Stimulated activated CD4-positive, alpha-beta T cell treated with anti-CD3 and anti-CD28 coated beads, Interleukin-1b, Interleukin-23, amount 100 ng/mL, for 24 hours (primary cell): ENCODE measurements at places on chromosomes 1 and 21.

GRCh38 chr21:41325138-41325912 is 8.7 kb downstream of the FAM3B start:
- no peak for DNase-seq

DNA sequence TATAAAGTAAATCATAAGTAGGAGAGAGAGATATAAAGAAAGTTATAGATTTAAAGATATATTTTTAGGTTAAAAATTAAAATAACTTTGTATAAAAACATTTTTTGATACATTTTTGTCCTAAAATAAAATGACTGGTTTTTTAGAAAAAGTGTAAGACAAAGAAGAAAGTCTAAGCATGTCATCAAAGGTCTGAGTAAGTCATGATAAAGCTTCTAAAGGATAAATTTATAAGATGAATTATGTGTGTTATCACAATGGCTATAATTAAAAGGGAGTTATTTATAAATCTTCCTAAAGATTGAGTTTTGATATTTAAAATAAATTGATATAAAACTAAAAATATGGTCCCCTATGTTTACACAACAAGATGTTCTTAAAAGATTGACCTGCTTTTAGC is 370.9 kb downstream of the PTPRU start:
- no peak for DNase-seq

- DNase-seq: no peak
Observed at GRCh38 chr1:203630697-203631096, 4.1 kb downstream of the ATP2B4 start.

GRCh38 chr1:30410153-30410851 is 313.1 kb downstream of the MATN1 start:
- DNase-seq: no peak

- DNase-seq: peak; percentile 36
Observed at GRCh38 chr1:236142253-236143103, at the start of gene GPR137B. TSS of gene GPR137B (plus strand) at chr1:236142539. CDS start at chr1:236142623, 84 bp downstream.

DNA sequence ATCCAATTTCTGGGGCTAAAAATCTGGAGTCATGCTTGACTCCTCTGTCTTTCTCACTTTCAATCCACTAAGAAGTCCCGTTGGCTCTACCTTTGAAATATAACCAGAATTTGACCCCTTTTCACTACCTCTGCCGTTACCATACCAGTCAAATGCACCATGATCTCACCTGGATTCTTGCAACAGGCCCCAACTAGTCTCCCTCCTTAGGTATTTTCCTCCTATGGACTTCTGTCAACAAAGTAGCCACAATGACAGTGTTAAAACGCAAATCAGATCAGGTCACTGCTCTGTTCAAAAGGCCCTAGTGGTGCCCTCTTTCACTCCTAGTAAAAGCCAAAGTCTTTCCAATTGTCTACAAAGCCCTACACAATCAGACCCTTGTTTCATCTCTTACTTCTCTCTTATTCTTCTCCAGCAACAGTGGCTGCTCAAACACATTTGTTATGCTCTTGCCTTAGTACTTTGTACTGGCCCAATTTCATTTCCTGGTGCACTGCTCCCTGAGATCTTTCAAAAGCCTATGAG is 35.7 kb upstream of the AGL start:
- DNase-seq: no peak

GRCh38 chr1:211259638-211260126 is 516 bp downstream of the RCOR3 start:
- DNase-seq: peak; percentile 36

GRCh38 chr1:165483412-165483811 is 38.5 kb upstream of the RXRG start:
- no peak for DNase-seq

DNA sequence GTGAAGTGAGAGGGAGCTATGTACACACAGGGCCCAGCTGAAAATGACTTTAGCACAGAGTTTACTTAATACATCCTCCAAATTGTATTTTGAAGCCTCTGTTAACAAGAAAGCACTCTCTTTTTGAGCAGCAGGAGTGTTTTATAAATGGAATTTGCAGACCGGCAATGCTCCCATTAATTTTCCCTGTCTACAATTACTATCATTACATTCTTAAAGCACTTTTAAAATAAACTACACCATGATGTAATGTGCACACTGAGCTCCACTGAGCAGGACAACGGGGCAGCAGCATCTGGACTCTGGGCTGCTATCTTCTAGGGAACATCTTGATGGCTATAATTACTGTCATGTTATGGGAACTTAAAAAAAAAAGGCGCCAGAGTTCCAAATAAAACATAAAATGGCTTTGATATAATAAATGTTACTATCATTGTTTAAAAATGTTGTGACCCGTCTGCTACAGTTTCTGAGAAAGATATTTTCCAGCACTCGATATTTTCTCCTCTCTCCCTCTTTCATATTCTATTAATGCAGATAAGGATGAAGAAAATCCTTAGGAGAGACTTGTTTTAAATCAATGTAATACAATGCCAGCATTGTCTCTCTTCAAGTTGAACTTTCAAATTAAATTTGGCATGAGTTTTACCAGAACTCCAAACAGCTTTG is 150.9 kb downstream of the HLX start:
- DNase-seq: no peak

GRCh38 chr1:165129568-165130164 is 226.8 kb downstream of the LMX1A start:
- DNase-seq: no peak

- DNase-seq: no peak
Observed at GRCh38 chr1:15454256-15454655, 2.3 kb upstream of the CELA2A start.

DNA sequence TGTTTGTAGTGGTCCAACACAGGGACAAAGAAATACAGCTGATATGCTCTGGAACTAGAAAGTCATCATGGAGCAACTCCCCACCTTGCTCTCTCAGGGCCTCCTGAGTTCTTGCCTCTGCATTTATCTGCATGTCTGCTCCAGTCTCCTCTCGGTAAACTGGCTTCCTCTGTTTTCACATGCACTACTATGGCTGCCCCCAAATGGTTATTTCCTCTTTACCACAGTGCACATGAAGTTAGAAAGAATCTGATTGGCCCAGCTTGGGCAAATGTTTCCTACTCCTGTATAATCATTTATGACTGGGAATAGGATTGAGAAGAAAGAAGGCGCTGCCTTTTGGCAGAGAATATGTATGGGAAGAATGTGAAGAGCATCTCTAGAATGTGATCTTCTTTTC is 16.5 kb upstream of the PSMB2 start:
- no peak for DNase-seq

- DNase-seq: no peak
Observed at GRCh38 chr1:200206761-200207160, 179.3 kb downstream of the NR5A2 start.

DNA sequence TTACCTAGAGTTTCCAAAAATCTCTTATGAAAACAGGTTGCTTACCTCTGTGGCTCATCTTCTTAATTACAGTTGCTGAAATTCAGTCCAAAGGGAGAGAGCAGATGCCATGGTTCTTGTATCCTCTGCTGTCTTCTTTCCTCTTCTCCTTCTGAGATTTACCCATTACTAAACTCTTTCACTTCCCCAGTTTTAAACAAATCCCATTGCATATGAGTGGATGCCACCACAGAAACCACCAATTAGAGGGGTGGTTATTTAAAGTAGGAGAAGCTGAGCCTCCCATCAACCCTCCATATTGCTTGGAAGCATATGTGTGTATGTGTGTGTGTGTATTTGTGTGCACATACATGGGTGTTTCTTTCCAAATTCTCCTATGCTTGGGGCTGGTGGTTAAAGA is 128.5 kb upstream of the KCNK1 start:
- DNase-seq: no peak

GRCh38 chr1:241950390-241950789 is 7.2 kb upstream of the BECN2 start:
- DNase-seq: no peak

DNA sequence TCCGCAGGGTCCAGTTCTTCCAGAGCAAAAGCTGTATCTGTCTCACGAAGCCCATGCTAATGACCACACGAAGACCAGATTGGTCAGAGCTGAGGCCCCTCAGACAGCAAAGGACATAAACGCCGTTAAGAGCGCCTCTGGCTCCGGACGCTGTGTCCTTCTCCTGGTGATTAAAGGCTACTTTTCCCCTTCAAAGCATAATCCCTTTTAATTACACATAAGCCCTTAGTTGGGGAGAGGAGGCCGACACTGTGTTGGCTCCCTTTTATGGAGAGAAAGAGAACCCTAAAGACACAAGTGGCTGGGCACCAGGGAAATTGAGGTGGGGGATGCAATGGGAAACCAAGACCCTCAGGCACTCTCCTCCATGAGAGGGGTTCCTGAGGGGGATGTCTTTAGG is at the start of gene ABCA4:
ABCA4 (minus strand) TSS at position 158 of the 400 bp plus-strand sequence; CDS start at position 55, 103 bp downstream.
- DNase-seq: no peak
